A549 treated with Mapracorat at 1 μM for 4 hours (cell line): ENCODE measurements at places on chromosomes 6 and 20. TPM values are rescaled to one million over a fixed set of nuclear protein-coding genes. Genes with fewer than 3 reads are reported as not detected.

TRIM31 gene
- 0.48 to 1.3 TPM (median 0.82 TPM) in 5 replicates for total RNA-seq

BLCAP gene
- total RNA-seq, result 43.7 to 54.7 TPM (median 49.6 TPM) in 5 replicates

TAP1 gene
- total RNA-seq, result 33.5 to 40.6 TPM (median 35.1 TPM) in 5 replicates

LY6G5C gene
- total RNA-seq, result 0.92 to 1.6 TPM (median 1.1 TPM) in 5 replicates

SMPDL3A gene
- 2.7 to 3.8 TPM (median 3.2 TPM) in 5 replicates for total RNA-seq

BMP2 gene
- 0.20 to 0.45 TPM (median 0.33 TPM) in 5 replicates for total RNA-seq

SIRPD gene
- total RNA-seq, result not detected in 5 replicates

HLA-DPA1 gene
- not detected in 5 replicates for total RNA-seq

CLIC1 gene
- 471 to 496 TPM (median 485 TPM) in 5 replicates for total RNA-seq

GJA1 gene
- total RNA-seq, result 48.0 to 68.2 TPM (median 62.3 TPM) in 5 replicates

STX11 gene
- total RNA-seq, result 2.2 to 2.9 TPM (median 2.5 TPM) in 5 replicates

DEFB132 gene
- total RNA-seq, result not detected in 5 replicates

CST3 gene
- 263 to 436 TPM (median 419 TPM) in 5 replicates for total RNA-seq

RNASET2 gene
- 14.4 to 19.0 TPM (median 16.9 TPM) in 5 replicates for total RNA-seq

ZNF165 gene
- total RNA-seq, result 0.58 to 1.2 TPM (median 0.74 TPM) in 5 replicates

ADTRP gene
- total RNA-seq, result 0.19 to 1.1 TPM (median 0.24 TPM) in 5 replicates

DHX35 gene
- total RNA-seq, result 6.4 to 8.3 TPM (median 7.3 TPM) in 5 replicates

PIGT gene
- 94.5 to 103 TPM (median 96.9 TPM) in 5 replicates for total RNA-seq

COL9A3 gene
- 0.33 to 0.96 TPM (median 0.66 TPM) in 5 replicates for total RNA-seq

ATRN gene
- total RNA-seq, result 17.9 to 26.4 TPM (median 25.5 TPM) in 5 replicates

OPRM1 gene
- total RNA-seq, result not detected in 5 replicates

RNF217 gene
- 4.2 to 8.0 TPM (median 6.7 TPM) in 5 replicates for total RNA-seq

BPIFB1 gene
- 0.10 to 0.17 TPM in 2 of 5 replicates, not detected in the others for total RNA-seq

JAG1 gene
- total RNA-seq, result 33.7 to 40.1 TPM (median 37.9 TPM) in 5 replicates

MOXD1 gene
- total RNA-seq, result 1.4 to 1.9 TPM (median 1.7 TPM) in 5 replicates

POPDC3 gene
- 23.4 to 25.4 TPM (median 24.4 TPM) in 5 replicates for total RNA-seq

RNF182 gene
- total RNA-seq, result 3.2 to 3.6 TPM (median 3.4 TPM) in 5 replicates

WFDC10A gene
- total RNA-seq, result not detected in 5 replicates

OR14J1 gene
- not detected in 5 replicates for total RNA-seq

RWDD2A gene
- total RNA-seq, result 1.4 to 1.9 TPM (median 1.6 TPM) in 5 replicates

ZSCAN31 gene
- total RNA-seq, result 1.4 to 4.2 TPM (median 1.9 TPM) in 5 replicates

SERPINB1 gene
- total RNA-seq, result 43.0 to 52.0 TPM (median 48.9 TPM) in 5 replicates

HNF4A gene
- total RNA-seq, result 14.6 to 20.3 TPM (median 19.1 TPM) in 5 replicates
